H1 (cell line): ENCODE measurements at places on chromosomes 6 and 20. TPM values are rescaled to one million over a fixed set of nuclear protein-coding genes. Genes with fewer than 3 reads are reported as not detected.
A peak's percentile ranks its signal among the peaks of the same experiment; 100 is the strongest.

DNA sequence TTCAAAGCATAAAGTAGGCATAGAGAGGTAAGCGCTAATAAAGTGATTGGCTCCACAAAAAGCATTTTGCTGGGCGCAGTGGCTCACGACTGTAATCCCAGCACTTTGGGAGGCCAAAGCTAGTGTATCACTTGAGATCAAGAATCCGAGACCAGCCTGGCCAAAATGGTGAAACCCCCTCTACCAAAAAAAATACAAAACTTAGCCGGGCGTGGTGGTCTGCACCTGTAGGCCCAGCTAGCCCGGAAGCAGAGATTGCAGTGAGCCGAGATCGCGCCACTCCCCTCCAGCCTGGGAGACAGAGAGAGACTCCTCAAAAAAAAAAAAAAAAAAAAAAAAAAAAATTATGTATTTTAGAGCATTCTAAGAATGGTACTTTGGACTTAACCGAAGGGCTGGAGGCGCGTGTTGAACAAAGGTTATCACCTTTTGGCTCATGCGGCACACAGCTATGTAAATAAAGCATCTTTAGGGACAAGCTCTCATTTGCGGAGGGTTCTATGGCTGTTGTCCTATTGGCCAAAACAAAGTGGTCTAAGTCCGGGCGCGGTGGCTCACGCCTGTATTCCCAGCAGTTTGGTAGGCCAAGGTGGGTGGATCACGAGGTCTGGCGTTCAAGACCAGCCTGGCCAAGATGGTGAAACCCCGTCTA lies 17.4 kb downstream of the HFE start:
- peak overlapping the region; percentile 92; the same call in 1 of the 2 replicates for H3K27ac ChIP-seq
- H3K4me3 ChIP-seq = peak overlapping the region; percentile 45
- DNase-seq = no peak
- no peaks in the 10 kb centered on the region for H3K4me1 ChIP-seq

GRCh38 chr6:158312672-158313397 lies 570 bp downstream of the TULP4 start:
- H3K27me3 ChIP-seq = no peaks in the 10 kb centered on the region
- no peaks in the 10 kb centered on the region for H3K36me3 ChIP-seq
- no peaks in the 10 kb centered on the region for H3K4me1 ChIP-seq
- no peak overlapping the region for H3K4me3 ChIP-seq

- no peak for DNase-seq
- peak overlapping the region; percentile 96 for H3K27ac ChIP-seq
- H3K4me1 ChIP-seq = peaks cover 9% of the 10 kb centered on the region; the same call in 1 of the 2 replicates
- no peaks in the 10 kb centered on the region for H3K27me3 ChIP-seq
Measured at GRCh38 chr6:116278854-116279231, 887 bp downstream of the TSPYL1 start.

Gene ASIP
- total RNA-seq = not detected in 2 replicates

DNA sequence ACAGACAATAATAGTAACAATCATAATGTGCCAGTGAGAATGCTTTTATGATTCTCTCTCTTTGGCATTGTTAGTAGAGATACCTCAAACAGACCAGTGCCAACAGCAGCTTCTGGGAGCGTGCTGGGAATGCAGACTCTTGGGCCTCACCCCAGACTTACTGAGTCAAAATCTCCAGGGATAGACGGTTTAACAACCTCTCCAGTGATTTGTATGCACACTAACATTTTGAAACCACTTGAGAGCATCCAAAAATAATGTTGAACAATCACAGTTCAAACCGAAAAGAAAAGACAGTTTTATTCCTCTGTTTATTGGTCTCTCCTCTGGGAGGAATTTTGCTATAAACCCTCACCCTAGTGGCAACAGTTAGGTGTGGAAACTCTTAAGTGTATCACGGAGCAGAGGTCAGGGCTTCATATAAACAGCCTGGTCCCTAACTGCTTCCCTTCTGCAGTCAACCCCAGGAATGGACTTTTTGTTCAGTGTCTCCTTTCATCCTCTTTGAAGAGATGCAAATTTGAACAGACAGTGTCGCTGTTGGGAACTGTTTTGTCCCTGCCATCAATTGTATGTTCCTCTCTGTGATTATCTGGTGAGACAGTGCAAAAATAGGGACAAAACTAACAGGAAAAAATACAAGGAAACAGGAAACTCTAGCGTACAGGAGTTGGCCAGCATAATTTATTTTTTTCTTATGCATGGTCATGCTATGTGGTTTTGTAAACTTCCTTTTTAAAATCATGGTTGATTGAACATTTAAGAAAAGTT lies 162.4 kb upstream of the BTBD3 start:
- no peaks in the 10 kb centered on the region for H3K27me3 ChIP-seq
- H3K4me3 ChIP-seq = no peak overlapping the region
- no peak for DNase-seq
- no peak overlapping the region for H3K27ac ChIP-seq
- no peaks in the 10 kb centered on the region for H3K4me1 ChIP-seq

Gene HDGFL1
- total RNA-seq = not detected in 2 replicates

Gene THEMIS
- not detected in 2 replicates for total RNA-seq

Gene ALDH5A1
- total RNA-seq = 2.4 and 4.1 TPM in 2 replicates

Gene MDFI
- total RNA-seq = 38.5 and 41.0 TPM in 2 replicates

DNA sequence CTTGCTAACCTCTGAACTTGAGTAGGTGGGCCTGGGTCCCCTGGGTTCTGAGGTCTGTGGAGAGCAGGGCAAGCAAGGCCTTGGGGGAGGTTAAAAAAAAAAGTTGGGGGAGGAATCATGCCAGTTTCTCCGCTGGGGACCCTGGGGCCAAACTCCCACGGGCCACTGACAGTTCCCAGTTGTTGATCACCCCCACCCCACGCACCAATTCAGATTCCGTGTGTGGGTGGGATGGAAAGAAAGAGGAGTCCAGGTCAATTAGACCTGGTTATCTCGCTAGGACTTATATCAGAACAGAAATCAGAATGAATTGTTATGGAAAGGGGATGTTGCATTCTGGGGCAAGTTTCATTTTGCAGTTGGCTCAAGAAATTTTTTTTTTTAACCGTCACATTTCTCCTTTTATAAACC lies 46.7 kb upstream of the SUPT3H start:
- H3K27me3 ChIP-seq = peaks cover 40% of the 10 kb centered on the region
- no peak overlapping the region for H3K27ac ChIP-seq
- no peaks in the 10 kb centered on the region for H3K36me3 ChIP-seq

GRCh38 chr20:51061418-51062045 lies 38.6 kb upstream of the KCNG1 start:
- H3K27me3 ChIP-seq = no peaks in the 10 kb centered on the region
- H3K4me3 ChIP-seq = no peak overlapping the region
- H3K4me1 ChIP-seq = no peaks in the 10 kb centered on the region
- H3K27ac ChIP-seq = no peak overlapping the region

GRCh38 chr6:139881728-139882211 lies 507.3 kb upstream of the CITED2 start:
- H3K4me1 ChIP-seq = peaks cover 16% of the 10 kb centered on the region
- H3K27me3 ChIP-seq = no peaks in the 10 kb centered on the region
- H3K27ac ChIP-seq = no peak overlapping the region
- H3K36me3 ChIP-seq = no peaks in the 10 kb centered on the region
- no peak for DNase-seq
- H3K4me3 ChIP-seq = no peak overlapping the region

Gene PTGIS
- total RNA-seq = 35.5 and 40.2 TPM in 2 replicates
